A549 treated with DMSO at 1 μM for 4 hours (cell line): ENCODE measurements at places on chromosomes 7 and 10. TPM values are rescaled to one million over a fixed set of nuclear protein-coding genes. Genes with fewer than 3 reads are reported as not detected.

The RBM20 gene
- 1.1 to 1.8 TPM (median 1.5 TPM) in 5 replicates for total RNA-seq

The SPDYE2B gene
- total RNA-seq = 0.05 TPM in 1 of 5 replicates, not detected in the others

The TACR2 gene
- total RNA-seq = 0.09 to 0.16 TPM (median 0.13 TPM) in 4 of 5 replicates, not detected in the other

The VGF gene
- 7.8 to 23.5 TPM (median 15.1 TPM) in 5 replicates for total RNA-seq

The ZNF736 gene
- total RNA-seq = 0.01 to 0.10 TPM (median 0.02 TPM) in 4 of 5 replicates, not detected in the other

The GOLGA7B gene
- total RNA-seq = 4.2 to 5.5 TPM (median 5.1 TPM) in 5 replicates

The NPY gene
- total RNA-seq = not detected in 5 replicates

The FZD8 gene
- 6.6 to 8.9 TPM (median 7.8 TPM) in 5 replicates for total RNA-seq

The NPSR1 gene
- not detected in 5 replicates for total RNA-seq

The ATRNL1 gene
- total RNA-seq = 0.16 to 0.45 TPM (median 0.25 TPM) in 5 replicates

The RPEL1 gene
- total RNA-seq = 0.03 TPM in 1 of 5 replicates, not detected in the others
